ENCODE measurements at places on chromosomes 5 and 9.

GRCh38 chr9:122389799-122390481 lies 19.1 kb downstream of the PTGS1 start:
- DNase-seq, result no peak

DNA sequence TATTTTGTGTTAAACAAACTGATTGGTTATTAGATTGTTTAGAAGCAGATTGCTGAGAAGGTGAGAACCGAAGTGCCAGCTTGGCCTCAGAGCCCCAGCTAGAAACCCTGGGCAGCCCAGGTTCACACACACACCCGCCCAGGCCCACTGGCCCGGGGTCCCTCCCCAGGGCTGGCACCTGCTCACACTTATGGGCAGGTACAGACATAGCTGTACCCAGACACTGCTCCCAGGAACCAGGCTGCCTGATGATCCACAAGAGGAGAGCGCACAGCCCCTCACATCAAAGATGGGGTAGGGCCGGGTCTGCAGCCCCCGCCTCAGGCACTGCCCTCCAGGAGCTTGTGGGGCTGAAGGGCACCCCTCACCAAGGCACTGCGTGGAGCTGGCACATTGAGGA lies 33.2 kb downstream of the HK3 start:
- DNase-seq, result no peak

GRCh38 chr9:125145425-125145824 lies 2.1 kb upstream of the SCAI start:
- no peak for DNase-seq

DNA sequence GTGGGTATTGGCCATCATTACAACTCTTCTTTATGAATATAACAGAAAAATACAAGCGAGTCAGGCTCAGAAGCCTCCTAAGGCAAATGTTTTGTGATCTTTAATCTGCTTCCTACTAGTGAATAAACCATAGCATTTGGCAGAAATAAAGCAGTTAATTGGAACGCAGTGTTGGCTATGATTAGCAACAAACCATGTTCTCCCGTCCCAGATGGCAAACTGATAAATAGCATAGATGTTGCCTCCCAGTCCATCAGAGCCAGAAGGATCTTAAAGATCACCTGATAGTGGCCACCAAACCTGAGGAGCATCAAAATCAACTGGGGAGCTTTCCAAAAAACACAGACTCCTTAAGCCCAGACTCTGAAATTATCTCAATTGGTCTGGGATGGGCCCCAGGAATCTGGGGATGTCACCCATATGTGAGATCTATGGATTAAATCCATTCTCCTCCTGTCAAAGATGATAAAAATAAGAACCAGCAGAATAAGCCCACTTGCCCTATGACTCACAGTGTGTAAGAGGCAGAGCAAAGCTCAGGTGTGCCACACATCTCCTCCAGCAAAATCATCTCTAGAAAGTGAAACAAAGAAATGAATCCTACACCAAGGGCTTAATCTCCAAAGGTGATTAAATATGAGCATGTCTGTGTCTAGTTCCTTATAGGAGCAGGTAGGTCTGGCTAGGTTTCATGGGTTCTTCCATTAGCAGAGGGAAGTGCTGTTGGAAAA lies 50.3 kb downstream of the APBA1 start:
- DNase-seq, result no peak

DNA sequence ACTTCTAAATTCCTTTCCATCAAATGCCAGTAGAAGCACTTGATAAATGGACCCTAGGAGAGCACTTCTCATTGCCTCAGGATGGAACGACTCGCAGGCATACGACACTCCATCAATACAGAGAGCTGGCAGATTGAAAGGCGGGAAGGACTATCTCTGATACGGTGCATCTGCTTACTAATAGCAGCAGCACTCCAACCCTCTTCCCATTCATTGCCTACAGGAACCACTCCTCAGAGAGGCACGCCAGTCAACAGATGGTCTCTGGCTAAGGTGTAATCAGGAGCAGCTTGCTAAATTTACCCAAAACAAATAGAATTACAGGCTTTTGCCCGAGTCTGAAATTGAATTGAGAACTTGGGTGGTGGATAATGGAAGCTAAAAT lies 168.1 kb downstream of the EFNA5 start:
- no peak for DNase-seq
